Left renal cortex interstitium (tissue), 4 donors: ENCODE measurements at places on chromosomes 6 and 20. TPM values are rescaled to one million over a fixed set of nuclear protein-coding genes. Genes with fewer than 3 reads are reported as not detected.

TRIM10 gene
- polyA plus RNA-seq, result 0.33 TPM

DNA sequence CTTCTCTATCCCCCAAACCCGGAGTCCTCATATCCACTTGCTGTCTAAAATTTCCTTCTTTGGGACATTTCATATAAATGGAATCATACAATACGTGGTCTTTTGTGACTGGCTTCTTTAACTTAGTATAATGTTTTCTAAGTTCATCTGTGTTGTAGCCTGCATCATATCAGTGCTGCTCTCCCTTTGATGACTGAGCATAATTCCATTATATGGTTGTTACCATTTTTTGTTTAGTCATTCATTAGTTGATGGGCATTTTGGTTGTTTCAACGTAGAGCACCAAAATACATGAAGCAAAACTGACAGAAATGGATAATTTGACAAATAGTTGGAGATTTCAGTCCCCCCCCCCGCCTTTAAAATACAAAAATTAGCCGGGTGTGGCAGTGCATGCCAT, 71.5 kb downstream of the ZFAND3 start:
- DNase-seq, result no peak

PRSS35 gene
- 28.1 TPM for polyA plus RNA-seq

MOXD1 gene
- polyA plus RNA-seq, result 315 TPM

GRCh38 chr6:23533311-23533710, 592.7 kb upstream of the NRSN1 start:
- DNase-seq, result no peak

GRCh38 chr6:45495429-45496084, 117.8 kb upstream of the SUPT3H start:
- no peak for DNase-seq

RBL1 gene
- 11.4 TPM for polyA plus RNA-seq

SLC17A1 gene
- 34.5 TPM for polyA plus RNA-seq

- no peak for DNase-seq
These were observed 171.2 kb upstream of the MYLIP start for GRCh38 chr6:15957655-15958169.

GRCh38 chr6:31193206-31193605, 22.7 kb upstream of the POU5F1 start:
- no peak for DNase-seq

DNA sequence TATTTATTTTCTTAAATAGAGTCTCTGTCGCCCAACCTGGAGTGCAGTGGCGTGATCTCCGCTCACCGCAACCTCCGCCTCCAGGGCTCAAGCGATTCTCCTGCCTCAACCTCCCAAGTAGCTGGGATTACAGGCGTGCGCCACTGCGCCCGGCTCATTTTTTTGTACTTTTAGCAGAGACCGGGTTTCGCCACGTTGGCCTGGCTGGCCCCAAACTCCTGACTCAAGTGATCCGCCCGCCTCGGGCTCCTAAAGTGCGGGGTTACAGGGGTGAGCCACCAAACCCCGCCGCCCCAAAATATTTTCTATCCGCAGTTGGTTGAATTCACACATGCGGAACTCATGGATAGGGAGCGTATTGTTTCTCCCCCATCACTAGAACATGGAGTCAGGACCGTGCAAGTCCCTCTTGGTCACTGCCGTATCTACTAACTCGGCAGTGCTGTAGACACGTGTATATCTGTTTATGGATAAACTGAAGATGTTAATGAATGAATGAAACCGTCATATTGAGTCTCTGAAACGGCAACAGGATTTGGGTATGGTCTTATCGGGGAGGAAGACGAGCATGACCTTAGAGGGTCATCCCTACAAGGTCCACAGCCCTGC, 904 bp downstream of the MKKS start:
- peak; percentile 9 for DNase-seq

GRCh38 chr6:62465206-62465605, 179.2 kb upstream of the KHDRBS2 start:
- DNase-seq, result no peak

- peak; percentile 52 for DNase-seq
These were observed 187.4 kb upstream of the PROKR2 start for GRCh38 chr20:5504061-5504739.

- DNase-seq, result peak; percentile 41
These were observed 121.3 kb upstream of the SLC22A16 start for GRCh38 chr6:110597761-110598160.

EYS gene
- 0.59 TPM for polyA plus RNA-seq

GRCh38 chr6:109595998-109596397, 95.0 kb downstream of the AK9 start:
- DNase-seq, result no peak

DEFB123 gene
- not detected for polyA plus RNA-seq

DNA sequence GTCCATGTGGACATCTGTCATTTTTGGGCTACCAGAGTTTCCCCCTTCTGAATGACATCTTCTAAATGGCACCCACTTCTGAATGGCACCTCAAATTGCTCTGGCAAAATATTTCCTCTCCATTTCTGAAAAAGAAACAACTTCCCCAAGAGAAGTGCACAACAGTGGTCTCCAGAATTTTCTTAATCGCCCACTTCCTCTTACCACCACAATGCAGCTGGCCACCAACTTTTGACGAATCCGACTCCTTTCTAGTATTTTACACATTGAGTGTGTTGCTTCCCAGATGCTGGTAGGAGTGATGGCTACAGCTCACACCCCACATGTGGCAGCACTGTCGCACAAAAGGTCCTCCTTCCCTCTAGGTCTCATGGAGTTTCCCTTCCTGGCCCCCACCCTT, 216.1 kb downstream of the FOXA2 start:
- no peak for DNase-seq

DNA sequence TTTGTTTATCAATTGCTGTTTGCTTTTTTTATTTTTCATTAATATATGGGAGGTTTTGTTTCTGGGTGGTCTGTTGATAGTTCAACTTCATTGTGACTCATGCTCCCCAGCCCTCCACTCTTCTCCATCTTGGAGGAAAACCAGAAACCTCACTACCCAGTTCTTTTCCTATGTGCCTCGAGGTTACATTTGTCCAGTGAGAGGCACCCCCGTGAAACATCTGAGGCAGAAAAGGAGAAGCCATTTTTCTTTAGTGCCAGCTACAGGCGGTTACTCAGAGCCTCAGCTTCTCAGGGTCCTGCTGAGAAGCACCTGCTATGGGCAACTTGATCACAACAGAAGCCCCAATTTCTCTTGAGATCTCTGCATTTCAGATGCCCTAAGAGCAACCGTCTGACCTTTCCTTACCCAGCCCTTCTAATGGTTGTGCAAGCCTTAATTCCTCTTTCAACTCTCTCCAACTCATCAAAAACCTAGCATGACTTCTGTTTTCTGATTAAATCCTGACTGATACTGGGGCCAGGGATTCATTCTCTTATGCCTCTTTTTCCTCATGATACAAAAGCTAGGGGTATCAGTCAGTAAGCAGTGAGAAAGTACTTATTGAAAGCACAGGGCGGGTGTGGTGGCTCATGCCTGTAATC, 144.6 kb downstream of the ELOVL4 start:
- DNase-seq, result no peak

DNA sequence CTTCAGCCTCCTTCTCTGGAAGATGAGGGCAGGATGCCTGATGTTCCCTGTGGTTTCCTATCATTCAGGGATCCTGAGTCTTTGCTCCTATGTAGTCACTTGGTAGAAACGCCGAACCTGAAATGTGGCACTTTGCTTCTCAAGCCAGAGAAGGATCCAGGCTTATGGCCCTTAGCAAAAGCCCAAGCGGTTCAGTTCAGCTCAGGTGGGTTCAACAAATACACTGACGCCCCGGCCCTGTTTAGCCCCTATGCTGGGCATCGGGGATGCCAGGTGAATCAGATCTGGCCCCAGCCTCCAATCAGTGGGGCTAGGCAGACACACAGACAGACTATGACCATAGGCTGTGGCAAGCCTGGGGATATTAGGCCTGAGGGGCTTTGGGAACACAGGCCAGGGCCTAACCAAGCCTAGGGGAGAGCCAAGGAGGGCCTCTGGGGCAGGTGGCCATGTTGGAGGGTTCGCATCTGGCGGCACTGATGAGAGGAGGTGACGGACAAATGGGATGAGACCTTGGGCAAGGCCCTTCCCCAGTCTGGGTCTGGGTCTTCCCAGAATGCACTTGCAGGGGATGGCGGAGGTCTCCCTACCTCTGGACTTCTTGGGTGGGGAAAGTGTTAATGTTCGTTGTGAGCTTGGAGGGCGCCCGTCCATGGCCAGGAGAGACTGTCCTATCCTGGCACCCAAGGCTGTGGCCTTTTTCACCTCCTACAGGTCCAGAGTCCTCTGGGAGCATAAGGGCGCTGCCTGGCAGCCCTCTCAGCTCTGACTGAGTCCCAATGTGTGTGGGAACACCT, 17.6 kb upstream of the SRC start:
- no peak for DNase-seq

ECT2L gene
- 0.11 TPM for polyA plus RNA-seq

DNA sequence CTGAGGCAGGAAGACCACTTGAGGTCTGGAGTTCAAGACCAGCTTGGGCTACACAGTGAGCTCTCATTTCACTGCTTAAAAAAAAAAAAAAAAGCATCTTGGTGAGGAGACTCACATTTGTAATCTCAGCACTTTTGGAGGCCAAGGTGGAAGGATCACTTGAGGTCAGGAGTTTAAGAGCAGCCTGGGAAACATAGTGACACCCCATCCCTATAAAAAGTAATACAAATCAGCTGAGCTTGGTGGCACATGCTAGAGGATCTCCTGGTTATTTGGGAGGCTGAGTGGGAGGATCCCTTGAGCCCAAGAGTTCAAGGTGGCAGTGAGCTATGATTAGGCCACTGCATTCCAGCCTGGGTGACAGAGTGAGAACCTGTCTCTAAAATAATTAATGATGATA, 29.4 kb upstream of the SYNCRIP start:
- no peak for DNase-seq

SIGLEC1 gene
- 0.95 TPM for polyA plus RNA-seq

DNA sequence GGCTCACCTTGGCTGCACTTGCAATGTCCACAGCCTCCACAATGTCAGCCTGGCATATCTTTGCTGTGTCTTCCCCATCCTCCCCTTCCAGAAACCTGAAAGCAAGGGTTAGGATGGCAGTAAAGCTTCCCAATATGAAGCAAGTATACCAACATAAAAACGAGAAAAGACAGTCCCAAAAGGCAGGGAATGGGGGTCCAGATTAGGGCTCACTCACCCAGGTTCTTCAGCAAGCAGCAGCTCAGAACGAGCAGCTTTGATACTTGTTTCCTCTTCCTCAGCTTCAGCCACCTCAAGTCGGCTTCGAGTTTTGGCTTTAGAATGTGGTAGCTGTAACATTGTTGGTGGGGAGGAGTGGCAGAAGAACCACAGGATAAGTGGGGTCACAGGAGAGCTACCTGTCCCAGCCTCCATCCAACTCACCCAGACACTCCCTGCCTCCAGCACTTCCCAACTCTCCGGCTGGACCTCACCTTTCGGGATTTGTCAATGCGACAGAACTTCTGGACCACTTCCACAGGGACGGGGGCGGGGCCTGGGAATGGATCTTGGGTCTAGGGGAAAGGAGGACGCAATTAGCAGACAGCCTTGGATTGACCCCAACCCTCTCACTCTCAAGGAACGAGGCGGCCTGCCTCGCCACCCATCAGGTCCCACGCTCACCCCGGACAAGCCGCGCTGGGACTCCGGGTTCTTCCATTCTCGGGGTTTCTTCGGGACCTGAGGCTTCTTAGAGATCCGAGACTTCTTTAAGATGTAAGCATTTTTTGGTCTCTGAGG, 708 bp downstream of the WDR46 start:
- DNase-seq, result no peak

RSPO4 gene
- polyA plus RNA-seq, result 0.93 TPM

DNA sequence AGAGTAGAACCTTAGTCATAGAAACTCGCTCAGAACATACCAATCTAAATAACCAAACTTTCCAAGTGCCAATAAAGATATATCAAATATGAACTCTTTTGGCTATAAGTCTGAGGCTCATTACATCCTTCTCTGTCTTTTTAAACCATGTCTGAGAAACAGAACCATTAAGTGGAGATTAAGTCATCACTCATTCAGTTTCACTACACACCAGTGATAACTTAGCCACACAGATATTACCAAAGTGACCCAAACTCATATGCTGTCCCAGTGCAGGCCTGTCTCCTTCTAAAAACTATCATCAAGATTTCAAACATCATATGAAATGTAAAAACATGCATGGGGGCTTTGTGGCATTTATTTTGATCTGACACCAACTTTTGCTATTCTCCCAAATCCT, 12.0 kb downstream of the GCLC start:
- DNase-seq, result no peak

- no peak for DNase-seq
These were observed 713 bp upstream of the ELMO2 start for GRCh38 chr20:46406986-46407670.

GRCh38 chr6:115976321-115976870, 84.3 kb downstream of the FRK start:
- no peak for DNase-seq

PLAGL1 gene
- polyA plus RNA-seq, result 64.1 TPM

SLC17A3 gene
- 0.29 TPM for polyA plus RNA-seq

BPIFA3 gene
- not detected for polyA plus RNA-seq
